Fibroblast of mammary gland (primary cell): ENCODE measurements at places on chromosomes 6 and 20.

DNA sequence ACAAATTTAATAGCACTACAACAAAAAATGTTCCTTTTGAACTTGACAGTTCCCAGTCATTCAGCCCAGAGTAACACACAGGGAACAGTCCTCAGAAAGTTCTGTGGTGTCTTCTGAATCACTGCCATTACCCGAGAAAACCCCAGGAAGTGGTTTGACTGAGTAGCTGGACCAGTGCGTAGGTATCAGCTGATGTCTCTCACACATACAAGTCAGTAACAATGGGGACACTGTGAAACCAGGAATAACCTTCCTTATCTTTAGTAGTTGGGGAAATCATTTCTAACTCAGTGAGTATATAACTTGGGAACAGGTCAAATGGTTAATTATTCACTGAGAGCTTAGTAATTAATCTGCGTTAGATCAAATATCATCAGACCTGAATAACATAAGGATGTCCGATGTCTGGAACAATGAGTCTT lies 73.1 kb downstream of the HIVEP2 start:
- DNase-seq, result peak; percentile 96

- DNase-seq, result no peak
These were observed 41.9 kb upstream of the TMEM170B start for GRCh38 chr6:11495565-11496145.

DNA sequence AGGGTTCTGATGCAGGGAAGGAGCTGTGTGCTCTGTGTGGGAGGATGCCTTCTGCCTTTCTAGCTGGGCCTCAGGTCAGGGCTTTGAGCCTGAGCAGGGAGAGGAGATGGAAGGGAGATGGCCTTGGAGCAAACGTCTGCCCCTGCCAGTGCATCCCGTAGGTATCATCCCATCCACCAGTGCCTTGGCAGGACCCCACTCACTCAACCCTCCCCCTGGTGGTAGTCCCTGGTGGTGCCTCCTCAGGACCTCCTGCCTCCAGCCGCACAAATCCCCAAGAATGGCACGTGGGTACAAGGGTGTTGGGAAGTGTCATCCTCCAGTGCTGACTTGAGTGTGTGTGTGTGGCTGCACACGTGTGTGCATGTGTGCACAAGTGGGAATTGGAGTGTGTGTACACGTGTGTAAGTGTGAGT lies 23.1 kb upstream of the MICB start:
- no peak for DNase-seq

DNA sequence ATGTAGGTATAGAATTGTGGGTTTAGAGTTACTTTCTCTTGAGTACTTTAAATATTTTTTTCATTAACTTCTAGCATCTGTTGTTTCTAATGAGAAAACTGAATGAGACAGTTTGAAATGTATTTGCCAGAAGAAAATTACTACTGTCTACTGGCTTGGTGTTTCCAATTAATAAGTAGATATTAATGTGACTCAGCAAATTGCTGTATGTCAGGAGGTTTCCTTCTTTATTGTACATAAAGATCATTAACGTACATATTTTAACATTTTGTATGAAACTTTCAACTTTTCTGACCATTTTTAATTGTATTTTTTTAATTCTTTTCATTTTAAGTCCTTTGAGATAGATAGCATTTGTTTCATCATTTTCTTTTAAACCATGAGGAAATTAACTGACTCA lies 135.1 kb upstream of the SLC22A23 start:
- peak; percentile 18 for DNase-seq

- no peak for DNase-seq
These were observed 11.2 kb upstream of the GRM1 start for GRCh38 chr6:146017672-146018071.

- no peak for DNase-seq
These were observed 21.2 kb upstream of the APMAP start for GRCh38 chr20:25013478-25014380.

GRCh38 chr6:46914279-46914810 lies 7.4 kb downstream of the ADGRF5 start:
- DNase-seq, result no peak

DNA sequence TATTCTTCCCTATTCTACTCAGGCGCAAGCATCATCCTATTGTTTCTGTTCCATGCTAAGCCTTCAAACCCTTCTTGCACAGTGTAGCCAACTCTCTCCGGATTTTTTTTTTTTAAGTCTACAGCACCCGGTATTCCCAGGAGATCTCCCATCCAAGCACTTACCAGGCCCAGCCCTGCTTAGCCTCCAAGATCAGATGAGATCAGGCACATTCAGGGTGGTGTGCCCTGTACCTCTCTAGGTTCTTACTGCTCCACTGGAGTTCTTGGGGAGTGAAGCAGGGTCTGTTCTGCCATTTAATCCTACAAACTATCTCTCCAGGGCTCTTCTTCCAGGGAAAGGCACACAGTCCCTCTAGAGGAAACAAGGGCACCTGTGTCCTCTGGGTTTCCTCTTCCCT lies 14.9 kb upstream of the NUP153 start:
- DNase-seq, result no peak

- peak; percentile 83 for DNase-seq
These were observed 79.7 kb upstream of the MBOAT1 start for GRCh38 chr6:20291764-20292580.

DNA sequence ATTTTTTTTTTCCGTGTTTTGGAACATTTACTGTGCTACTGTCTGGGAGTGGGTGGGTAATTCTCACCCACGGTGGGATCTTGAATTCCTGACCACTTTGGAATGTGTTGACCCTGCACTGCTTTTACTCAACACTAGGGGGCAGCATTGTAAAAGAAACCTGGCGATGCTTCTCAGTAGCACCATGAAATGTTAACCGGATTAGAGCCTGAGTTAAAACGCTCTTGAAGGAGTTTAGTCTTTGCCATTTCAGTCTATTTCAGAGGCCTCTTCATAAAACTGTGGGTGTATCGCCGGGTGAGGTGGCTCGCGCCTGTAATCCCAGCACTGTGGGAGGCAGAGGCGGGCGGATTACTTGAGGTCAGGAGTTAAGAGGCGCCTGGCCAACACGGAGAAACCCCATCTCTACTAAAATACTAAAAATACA lies 114.4 kb upstream of the PRND start:
- DNase-seq, result peak; percentile 75

DNA sequence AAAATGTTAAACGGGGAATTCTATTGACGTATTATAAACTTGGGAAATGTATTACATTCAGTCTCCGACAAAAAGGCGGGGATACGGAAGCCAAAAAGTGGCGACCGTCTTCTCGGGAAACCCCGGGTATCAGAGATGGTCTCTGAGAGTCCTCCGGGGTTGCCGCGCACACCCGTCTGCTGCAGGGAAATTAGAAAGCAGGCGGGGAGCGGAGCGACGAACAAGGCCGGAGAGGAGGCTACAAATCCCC lies 1.5 kb downstream of the SALL4 start:
- no peak for DNase-seq

- no peak for DNase-seq
These were observed 31.0 kb downstream of the DLGAP4 start for GRCh38 chr20:36336954-36337704.

DNA sequence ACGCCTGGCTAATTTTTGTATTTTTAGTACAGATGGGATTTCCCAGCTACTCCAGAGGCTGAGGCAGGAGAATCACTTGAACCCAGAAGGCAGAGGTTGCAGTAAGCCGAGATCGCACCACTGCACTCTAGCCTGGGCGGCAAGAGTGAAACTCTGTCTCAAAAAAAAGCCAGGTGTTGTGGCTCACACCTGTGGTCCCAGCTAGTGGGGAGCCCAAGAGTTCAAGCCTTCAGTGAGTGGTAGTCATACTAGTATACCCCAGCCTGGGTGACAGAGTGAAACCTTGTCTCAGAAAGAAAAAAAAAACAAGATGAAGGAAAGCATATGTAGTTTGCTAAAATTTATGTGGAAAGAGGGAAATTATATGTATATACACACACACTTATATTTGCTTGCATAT lies 20.0 kb upstream of the POU5F1 start:
- DNase-seq, result no peak

DNA sequence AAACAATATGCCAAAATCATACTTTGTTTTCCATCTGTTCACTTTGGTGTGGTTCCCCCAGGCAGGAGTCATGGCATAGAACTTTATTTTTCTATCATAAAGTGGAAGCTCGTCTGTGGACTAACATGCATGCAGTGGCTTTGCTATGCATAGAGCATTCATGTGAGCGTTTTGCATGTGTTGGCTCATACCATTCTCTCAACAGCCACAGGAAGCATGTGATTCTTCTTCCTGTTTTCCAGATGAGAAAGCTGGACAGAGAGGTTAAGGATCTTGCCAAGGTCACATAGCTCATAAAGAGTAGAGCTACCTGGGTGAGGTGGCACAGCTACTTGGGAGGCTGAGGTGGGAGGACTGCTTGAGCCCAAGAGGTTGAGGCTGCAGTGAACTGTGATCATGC lies 123.4 kb upstream of the HDGFL1 start:
- no peak for DNase-seq

DNA sequence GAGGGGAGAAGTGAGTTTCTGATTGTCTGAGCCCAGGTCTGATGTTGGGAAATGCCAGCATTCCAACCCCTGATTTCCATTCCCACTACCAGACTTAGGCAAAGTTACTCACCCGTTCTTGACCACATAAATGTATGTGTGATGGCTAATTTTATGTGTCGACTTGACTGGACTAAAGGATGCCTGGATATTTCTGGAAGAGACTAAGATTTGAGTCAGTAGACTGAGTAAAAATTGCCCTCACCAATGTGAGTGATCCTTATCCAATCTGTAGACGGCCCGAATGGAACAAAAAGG lies 95.8 kb upstream of the TAB2 start:
- peak; percentile 23 for DNase-seq

DNA sequence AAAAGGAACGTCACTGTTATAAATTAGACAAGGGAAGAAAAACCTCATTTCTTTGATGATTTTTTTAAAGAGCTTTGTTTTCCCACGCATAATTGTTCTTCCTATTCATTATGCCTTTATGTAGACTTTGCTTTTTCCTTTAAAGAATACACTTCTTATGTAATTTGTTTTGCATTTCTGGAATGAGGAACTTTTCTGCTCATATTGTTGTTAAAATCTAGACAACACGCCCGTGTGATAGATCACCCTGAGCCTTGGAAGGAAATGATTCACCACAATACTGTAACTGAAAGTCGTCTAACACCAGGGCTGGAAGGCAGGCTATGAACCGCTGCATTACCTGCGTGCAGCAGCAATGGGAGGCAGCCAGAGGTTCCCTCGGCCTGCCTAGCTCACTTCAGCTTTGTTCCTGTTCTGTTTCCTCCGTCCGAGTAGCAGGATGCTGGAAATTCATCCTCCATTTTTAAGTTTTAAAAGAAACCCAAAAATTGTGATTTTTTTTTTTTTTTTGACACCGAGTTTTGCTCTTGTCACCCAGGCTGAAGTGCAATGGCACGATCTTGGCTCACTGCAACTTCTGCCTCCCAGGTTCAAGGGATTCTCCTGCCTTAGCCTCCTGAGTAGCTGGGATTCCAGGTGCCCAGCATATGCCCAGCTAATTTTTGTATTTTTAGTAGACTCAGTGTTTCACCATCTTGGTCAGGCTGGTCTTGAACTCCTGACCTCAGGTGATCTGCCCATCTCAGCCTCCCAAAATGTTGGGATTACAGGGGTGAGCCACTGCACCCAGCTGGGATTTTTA lies 49.6 kb upstream of the ZNF217 start:
- DNase-seq, result peak; percentile 80

GRCh38 chr6:18183766-18184165 lies 28.5 kb downstream of the KDM1B start:
- no peak for DNase-seq

- no peak for DNase-seq
These were observed 177.7 kb downstream of the SMOC2 start for GRCh38 chr6:168618546-168619315.

DNA sequence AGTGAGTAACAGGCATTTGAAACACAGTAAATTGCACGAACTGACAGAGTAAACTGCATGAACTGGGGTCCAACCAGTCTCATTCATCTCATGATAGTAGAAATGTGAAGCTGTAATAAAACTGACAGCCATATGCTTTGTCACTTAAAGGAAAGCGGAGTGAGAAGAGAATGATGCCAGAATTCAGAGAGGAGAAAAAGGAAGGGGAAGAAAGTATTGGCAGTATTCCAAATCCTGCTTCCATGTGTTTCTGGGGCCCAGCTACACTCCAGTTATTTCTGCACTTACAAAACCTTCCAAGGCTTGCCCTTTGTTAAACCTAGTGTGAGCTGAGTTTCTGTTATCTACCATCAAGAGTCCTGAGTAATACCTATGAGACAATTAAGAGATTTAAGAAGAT lies 17.2 kb downstream of the SNX14 start:
- no peak for DNase-seq

- no peak for DNase-seq
These were observed 8.1 kb upstream of the SERPINB9 start for GRCh38 chr6:2911171-2911570.

DNA sequence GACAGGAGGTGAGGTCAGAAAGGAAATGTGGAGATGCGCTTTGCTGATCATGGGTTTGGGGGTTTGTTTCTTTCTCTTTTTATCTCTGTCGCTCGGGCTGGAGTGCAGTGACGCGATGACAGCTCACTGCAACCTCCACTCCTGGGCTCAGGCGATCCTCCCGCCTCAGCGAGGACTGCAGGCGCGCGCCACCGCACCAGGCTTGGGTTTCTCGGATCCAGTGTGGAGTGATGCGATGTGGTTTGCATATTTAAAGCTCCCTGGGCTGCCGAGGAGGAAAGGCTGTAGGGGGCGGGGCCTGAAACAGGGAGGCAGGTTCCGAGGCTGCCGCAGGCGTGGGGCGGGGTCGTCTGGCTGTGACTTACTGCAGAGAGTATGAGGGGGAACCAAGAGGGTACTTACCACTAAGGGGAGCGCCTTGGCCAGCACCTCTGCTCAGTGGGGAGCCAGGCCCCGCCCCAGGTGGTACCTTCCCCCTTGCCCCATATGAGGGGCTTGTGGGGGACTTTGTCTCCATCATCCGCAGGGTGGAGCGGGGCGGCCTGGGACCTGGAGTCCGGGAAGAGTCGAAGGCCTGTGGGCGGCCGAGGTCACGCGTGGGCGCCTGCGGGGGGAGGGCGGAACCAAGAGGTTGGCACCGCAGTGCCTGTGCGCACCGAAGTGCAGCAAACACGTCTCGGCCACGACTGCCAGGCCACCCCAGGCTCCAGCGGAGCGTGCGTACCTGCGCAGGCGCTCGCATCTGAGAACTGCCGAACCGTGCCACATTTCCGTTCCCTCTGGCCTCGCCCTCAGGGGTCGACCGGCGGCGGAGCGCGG lies 12.7 kb upstream of the BAK1 start:
- DNase-seq, result no peak

GRCh38 chr6:125869427-125869826 lies 78.7 kb downstream of the NCOA7 start:
- DNase-seq, result no peak

DNA sequence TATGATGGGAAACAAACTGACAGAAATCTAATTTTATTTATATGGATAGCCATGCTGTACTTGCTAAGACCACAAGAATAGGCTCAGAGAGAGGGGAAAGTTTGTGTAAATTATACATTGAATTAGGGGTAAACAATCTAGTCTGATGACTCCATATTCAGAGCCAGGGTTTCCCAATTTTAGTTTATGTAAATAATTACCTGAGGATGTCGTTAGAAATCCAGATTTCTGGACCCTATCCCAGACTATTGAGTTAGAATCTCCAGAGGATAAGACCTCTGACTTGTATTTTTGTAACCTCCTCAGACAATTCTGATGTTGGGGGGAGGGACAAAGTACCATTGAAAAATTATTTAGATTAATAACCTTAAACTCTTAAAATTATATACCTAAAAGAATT lies 18.3 kb downstream of the ACSS2 start:
- peak; percentile 20 for DNase-seq
